ENCODE measurements at places on chromosomes 11 and 22.

- DNase-seq, result no peak
These were observed 86.2 kb downstream of the PLEKHA7 start for GRCh38 chr11:16928044-16928443.

DNA sequence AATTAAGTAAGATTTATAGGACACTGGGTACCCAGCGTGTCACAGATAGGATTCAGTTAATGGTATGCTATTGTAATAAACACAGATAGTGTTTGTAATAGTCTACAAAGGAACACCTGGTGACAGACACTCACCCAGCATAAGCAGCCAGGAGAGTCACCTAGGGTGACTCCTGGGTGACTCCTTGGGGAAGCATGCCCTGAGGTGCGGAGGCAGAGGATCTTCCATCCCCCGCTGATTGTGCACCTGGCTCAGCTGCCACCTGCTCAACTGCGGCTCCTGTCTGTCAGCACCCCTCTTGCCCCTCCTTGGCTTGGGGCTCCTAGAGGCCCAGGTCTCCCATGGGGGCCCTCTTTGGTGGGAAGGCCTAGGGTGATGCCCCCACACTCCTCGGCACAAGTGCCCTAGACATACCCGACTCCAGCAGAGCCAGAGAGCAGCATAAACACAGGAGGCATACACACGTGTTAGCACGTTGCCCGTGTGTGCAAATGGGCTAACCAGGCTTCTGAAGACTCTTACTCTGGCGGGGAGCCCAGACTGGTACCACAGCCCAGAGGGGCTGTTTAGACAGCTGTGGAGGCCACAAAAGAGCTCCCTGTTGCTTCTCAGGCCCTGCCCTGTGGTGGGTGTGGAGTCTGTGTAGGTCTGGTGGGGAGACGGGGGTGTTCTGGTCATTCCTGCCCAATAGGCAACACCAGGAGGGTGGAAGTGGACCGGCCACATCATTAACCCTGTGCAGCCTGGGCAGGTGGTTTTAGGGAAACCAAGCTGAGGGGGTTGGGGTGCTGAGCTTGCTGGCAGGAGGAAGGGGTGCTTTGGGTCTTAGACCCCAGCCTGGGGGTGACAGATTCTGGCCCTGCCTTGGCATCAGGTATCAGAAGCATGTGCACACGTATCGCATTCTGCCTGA lies 3.0 kb downstream of the INPPL1 start:
- DNase-seq, result no peak

DNA sequence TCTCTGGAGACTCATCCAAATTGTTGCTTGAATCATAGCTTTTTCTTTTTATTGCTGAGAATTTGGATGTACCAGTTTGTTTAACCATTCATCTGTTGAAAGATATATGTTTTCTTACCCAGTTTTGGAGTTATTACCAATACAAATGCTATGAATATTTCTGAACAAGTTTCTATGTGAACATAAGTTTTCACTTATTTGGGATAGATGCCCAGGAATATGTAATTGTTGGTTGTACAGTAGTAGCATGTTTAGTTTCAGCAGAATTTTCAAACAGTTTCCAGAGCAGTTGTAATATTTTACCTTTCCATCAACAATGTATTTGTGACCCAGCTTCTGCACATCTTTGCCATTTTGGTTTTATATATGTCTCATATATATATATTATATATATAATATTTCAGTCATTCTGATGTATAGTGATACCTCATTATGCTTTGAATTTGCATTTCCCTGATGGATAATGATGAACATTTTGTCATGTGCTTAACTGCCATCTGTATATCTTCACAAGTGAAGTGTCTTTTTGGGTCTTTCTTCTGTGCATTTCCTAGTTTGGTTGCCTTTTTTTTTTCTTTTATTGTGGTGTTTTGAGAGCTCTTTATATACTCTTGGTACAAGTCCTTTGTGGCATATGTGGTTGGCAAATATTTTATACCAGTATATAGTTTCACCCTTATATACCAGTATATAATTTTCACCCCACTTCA lies 118.8 kb downstream of the LUZP2 start:
- DNase-seq, result no peak

DNA sequence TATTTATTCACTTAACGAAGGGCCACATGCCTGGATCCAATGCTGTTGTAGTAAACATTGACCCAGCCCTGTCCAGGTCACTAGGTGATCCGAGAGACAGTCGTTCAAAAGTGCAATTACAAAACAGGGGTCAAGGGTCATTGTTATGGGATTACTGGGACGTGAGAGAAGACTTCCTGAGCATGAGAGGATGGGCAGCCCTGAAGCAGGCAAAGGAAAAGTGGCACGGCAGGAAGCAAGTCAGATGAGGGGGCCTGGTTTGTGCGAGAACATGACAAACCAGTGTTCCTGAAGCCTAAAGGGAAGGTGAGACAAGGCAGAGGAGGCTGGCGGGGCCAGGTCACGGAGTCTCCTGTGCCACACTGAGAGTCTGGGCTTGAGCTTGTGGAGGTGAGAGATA lies 15.8 kb upstream of the MMP20 start:
- no peak for DNase-seq

GRCh38 chr22:19758896-19759426 lies 1.6 kb upstream of the TBX1 start:
- no peak for DNase-seq

GRCh38 chr11:33448461-33449130 lies 191.4 kb downstream of the HIPK3 start:
- no peak for DNase-seq

DNA sequence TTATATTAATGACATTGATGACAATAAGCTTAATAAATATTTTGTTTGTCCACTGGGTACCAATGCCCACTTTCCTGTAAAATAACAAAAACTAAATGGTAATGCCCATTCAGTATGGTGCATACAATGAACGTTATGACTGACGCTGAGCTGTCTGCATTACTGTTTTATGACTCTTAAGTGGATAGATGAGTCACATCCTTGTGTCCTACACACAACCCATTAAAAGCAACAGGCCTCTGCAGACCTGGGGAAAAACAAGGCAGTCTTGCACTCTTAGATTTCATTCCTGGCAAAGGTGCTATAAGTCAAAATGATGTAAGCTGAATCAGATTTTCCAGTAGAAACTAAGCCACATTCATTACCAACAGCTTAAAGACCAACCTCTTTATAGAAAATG lies 176.3 kb upstream of the TMEM45B start:
- no peak for DNase-seq

GRCh38 chr11:96229354-96229977 lies 113.5 kb downstream of the MAML2 start:
- DNase-seq, result no peak

GRCh38 chr11:115390441-115390840 lies 113.8 kb downstream of the CADM1 start:
- DNase-seq, result no peak

DNA sequence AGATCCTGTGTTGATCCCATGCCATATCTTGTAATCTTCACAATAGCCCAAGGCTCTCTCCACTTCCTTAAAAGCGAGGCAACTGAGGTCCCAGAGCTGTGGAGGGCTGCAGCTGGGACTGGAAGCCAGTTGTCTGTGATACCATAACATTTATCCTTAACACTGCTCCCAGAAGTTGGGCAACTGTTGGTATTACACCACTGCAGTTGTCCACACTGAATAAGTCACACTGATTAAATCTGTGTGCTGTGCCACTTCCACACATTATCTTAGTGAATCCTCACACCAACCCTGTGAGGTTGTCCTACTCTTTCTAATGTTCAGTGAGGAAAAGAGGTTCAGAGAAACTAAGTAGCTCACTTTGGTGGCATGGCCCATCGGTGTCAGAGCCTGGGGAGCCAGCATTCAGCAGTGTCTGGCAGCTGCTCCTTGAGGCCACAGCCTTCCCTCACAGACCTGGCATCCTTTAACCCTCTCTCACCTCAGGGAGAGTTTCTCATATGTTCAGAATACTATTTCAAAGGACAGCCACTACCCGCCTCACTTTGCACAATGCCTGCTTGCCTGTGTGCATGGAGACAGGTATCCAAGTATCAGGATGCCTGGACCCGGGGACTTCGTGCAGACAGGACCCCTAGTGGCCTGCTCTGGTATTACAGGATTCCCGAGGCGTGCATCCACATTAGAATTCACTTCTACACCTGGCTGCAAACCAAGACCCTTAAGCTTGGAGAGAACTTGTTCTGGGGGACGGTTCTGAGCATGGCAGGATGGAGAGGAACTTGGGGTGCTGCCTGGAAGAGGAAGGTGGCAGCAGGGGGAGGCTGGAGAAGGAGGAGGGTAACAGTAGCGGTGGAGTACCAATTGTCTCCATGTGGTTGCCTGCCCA lies 221.9 kb upstream of the TBCEL start:
- DNase-seq, result peak; percentile 53

- DNase-seq, result no peak
These were observed 65.5 kb downstream of the BCR start for GRCh38 chr22:23245799-23246136.

DNA sequence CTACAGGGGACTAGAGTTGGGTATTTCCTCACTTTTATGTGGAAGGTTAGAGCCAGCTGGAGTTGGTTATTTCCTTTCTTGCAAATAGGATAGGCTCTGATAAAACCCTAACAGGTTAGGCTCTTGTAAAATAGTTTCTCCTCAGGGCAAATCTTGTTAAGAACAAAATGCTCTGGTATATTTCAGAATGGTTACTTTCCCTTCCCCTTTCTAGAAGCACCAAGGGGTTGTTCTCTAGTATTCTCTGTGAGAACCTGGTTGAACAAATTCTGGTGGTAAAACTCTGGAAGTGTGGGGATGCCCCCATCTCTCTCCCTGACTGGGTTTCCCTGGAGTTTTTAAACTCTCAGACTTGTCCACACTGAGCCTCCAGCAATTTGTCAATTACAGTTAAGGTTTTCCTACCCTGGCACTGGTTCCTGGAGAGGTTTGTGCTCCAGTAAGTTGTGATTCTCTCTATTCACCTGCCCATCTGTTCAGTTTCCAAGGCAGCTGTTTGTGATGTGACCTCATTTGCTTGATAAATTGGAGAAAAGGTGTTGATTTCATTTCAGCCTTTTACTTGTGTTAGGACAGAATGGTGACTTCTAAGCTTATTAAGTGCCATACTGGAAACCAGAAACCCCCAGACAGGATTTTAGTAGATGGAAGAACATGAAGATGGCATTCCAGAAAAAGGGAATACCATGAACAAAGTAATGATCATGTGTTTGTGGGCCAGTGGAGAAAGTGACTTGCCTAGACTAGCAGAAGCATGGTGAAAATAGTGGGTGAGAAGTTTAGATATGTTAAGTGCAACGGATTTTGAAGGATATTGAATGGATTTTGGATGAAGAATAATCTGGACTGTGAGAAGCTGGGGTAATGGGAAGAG lies 64.6 kb downstream of the EXT2 start:
- DNase-seq, result no peak

DNA sequence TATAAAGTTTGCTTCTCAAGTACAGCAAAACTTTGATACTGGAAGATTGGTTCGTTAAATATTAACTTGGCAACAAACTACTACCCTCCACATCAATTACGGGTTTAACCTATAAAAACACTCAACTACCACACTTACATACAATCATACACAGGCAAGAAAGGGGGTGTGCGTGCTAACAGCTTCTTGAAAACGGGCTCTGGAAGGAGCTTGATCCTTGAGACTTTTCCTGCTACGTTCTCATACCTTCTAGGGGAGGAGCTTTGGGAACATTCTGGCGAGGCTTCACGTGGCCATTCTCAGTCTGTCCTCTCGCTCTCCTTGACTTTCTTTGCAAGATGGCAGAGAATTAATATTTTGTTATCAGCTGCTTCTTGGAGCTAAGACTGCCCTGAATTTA lies 6.8 kb upstream of the ESAM start:
- DNase-seq, result no peak

- DNase-seq, result no peak
These were observed 22.5 kb upstream of the ALG8 start for GRCh38 chr11:78161962-78162371.

GRCh38 chr22:46336119-46337078 lies 885 bp downstream of the TRMU start:
- peak; percentile 48 for DNase-seq

GRCh38 chr11:57353446-57353845 lies 15.3 kb downstream of the P2RX3 start:
- DNase-seq, result no peak

GRCh38 chr11:29962243-29962642 lies 54.6 kb downstream of the KCNA4 start:
- no peak for DNase-seq

GRCh38 chr11:9947231-9947864 lies 283.5 kb downstream of the SWAP70 start:
- DNase-seq, result no peak

DNA sequence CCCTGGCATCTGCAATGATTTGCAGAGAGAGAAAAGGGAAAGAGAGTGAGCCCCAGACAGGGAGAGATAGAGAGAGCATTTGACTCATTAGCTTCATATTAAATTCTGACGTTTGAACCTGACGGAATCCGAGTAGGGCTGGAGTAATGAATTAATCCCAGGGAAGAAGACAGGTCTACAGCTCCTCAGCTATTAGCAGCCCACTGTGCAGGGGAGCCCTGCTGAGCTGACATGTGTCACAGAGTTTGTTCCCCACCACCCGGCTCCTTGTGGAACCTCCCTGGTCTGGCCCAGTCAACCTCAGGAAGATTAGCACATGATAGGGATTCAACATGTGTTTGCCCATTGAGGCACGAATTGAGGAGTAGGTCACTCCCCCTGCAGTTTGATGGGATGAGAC lies 404.0 kb downstream of the BUD13 start:
- DNase-seq, result no peak

DNA sequence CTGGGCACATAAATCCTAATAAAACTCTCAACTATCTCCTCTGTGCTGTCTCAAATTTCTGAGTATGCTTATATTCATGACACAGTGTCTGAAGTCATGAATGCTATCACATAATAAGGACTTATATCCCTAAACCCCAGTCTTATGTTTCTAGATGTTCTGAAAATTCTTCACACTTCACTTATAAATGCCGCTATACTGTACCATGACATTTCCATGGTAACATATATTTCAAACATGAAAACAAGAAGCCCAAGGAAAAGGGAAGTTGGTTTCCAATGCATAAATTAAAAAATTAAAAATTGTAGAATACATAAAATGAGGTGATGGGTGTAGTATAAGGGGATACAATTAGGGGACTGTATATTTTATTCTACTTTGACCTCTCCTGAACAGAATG lies 11.7 kb downstream of the GVQW3 start:
- DNase-seq, result no peak

- no peak for DNase-seq
These were observed 135.2 kb downstream of the WNT11 start for GRCh38 chr11:76071090-76071489.

DNA sequence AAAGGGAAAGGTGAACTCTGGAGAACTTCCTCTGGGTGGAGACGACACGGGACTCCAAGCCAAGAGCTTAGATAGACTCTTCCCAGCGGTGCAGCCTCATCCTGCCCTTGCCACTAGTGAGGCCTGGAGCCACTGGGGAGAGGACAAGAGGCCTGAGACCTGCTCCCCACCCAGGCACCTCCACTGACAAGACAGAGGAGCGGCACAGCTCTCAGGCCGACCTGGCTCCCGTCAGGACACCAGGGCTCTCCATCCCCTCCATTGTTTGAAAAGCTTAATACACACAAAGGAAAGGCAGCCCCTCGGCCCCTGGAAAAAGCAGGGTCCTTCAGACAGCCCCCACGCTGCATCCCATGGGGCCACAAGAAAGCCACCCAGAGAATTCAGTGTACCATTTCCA lies 29.6 kb downstream of the POLDIP3 start:
- DNase-seq, result no peak

All from activated naive CD8-positive, alpha-beta T cell treated with anti-CD3 and anti-CD28 coated beads, Interleukin-2, amount 10 ng/mL, durations not matched to agents 7 days and 5 days (primary cell).